Stimulated activated CD4-positive, alpha-beta T cell treated with anti-CD3 and anti-CD28 coated beads, TNF-alpha, amount 100 ng/mL, for 4 hours (primary cell): ENCODE measurements at places on chromosomes 7 and 10.

DNA sequence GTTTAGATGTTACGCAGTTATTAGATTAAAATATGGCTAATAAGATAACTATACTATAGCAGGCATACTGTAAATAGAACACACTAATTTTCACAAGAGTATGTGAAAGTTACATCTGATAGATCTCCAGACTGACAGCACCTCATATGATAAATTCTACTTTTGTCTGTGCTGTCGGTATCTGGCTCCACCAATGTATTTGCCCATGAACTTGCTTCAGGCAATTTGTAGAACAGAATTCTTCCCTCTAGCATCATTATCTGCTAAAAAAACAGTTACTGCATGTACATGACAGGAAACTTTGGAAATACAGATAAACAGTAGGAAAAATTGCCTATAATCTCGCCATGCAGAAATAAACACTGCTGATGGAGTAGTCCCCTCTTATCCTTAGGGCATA, 137.7 kb downstream of the WNT2 start:
- DNase-seq, result no peak

DNA sequence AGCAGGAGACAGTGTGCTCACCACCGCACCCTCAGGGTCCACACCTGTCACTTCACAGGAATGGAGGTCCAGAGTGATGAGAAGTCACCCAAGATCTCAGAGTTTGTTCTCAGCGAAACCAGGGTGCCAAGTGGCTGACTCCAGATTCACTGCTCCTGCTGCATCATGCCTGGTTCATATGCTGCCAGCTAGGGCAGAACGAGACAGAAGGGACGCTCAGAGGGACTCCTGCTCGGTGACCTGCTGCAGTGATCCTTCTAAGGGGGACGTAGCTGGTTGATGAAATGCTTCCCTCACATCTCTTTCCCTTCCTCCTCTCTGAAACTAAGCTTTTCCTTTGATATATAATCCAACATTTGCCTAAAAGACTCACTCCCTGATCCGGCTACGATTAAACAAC, 248.5 kb downstream of the SFMBT2 start:
- no peak for DNase-seq

GRCh38 chr7:34320412-34320811, 337.6 kb upstream of the NPSR1 start:
- no peak for DNase-seq

DNA sequence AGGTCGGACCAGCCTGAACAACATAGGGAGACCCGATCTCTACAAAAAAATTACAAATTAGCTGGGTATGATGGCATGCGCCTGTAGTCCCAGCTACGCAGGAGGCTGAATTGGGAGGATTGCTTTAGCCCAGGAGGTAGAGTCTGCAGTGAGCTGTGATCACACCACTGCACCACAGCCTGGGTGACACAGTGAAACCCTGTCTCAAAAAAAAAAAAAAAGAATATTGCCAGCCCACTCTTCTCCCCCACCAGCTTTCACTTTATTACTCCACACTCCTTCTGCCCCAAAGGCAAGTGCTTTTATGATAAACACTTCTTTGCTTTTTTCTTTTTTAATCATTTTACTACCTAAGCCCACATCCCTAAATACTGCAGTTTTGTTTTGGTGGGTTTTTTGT, 14.8 kb downstream of the RAB19 start:
- no peak for DNase-seq

- DNase-seq, result no peak
Observed at GRCh38 chr7:50584793-50585408, 19.7 kb upstream of the DDC start.

- no peak for DNase-seq
Observed at GRCh38 chr7:50400114-50400513, 50.0 kb downstream of the FIGNL1 start.
